ENCODE measurements at places on chromosomes 3 and 15.

DNA sequence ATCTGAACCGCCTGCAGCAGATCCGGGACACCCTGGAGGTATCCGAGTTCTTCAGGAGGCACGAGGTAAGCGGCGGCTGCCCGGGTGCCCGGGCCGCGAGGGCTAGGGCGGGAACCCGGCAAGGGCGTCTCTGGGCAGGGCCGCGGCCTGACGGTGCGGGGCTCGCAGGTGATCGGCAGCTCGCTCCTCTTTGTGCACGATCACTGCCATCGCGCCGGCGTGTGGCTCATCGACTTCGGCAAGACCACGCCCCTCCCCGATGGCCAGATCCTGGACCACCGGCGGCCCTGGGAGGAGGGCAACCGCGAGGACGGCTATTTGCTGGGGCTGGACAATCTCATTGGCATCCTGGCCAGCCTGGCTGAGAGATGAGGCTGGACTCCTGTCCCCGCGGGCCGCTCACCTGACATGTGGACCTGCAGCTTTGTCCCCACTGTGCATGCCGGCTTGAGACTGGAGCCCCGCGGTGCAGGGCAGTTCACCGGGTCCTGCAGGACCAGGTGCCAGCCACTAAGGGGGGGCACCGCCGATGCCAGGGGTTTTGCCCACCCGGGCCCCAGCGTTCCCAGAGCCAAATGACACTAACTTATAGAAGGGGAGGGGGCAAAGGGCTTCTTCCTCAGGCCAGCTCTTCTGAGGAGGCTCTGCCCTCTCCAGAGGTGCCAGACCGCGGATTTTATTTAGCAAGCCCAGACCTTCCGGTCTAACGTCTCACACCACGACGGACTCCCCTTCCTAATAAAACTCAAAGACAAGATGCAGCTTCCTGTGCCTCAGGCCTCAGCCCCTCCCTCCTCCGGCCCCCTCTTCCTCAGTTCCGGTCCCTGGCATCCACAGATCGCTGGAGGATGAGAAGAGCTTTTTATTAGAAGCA lies 9.4 kb downstream of the ITPKA start:
- no peak for DNase-seq

- DNase-seq = peak; percentile 65
These were observed 299.6 kb upstream of the C2CD4B start for GRCh38 chr15:62464705-62465104.

DNA sequence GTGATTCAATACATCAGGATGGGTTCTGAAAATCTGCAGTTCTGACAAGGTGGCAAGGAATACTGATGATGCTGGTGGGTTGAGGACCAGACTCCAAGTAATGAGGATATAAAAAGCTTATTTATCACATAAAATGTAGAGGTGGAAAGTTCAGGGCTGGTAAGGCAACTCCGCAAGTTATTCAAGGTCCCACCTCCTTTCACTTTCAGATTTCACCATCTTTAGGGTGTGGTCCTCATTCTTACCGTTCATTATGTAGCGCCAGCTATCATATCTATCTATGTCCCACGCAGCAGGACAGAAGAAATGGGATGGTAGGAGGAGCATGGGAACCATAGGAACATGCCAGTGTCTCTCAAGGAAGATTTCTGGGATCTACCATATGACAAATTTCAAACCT lies 80.3 kb downstream of the IL1RAP start:
- no peak for DNase-seq

- DNase-seq = no peak
These were observed 44.3 kb downstream of the PXYLP1 start for GRCh38 chr3:141275973-141276372.

GRCh38 chr3:86793786-86794185 lies 197.2 kb downstream of the VGLL3 start:
- DNase-seq = peak; percentile 72

DNA sequence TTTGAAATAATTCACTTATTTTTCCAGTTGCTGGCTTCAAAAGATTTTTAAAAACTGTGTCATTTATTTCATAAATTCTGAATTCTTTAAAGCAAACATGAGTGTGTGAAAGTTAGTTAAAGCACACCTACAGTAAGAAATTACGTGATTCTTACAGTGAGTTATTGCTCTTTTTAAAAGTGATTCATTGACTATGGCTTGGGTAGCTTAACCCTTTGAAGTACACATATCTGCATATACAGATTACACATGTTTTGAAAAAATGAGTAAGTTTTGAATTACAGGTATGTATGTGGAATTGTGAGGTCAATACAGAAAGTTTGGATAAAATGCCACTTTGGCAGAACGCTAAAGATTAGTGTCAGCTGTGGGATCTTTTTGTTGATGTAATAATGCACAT lies 64.5 kb upstream of the MBNL1 start:
- no peak for DNase-seq

DNA sequence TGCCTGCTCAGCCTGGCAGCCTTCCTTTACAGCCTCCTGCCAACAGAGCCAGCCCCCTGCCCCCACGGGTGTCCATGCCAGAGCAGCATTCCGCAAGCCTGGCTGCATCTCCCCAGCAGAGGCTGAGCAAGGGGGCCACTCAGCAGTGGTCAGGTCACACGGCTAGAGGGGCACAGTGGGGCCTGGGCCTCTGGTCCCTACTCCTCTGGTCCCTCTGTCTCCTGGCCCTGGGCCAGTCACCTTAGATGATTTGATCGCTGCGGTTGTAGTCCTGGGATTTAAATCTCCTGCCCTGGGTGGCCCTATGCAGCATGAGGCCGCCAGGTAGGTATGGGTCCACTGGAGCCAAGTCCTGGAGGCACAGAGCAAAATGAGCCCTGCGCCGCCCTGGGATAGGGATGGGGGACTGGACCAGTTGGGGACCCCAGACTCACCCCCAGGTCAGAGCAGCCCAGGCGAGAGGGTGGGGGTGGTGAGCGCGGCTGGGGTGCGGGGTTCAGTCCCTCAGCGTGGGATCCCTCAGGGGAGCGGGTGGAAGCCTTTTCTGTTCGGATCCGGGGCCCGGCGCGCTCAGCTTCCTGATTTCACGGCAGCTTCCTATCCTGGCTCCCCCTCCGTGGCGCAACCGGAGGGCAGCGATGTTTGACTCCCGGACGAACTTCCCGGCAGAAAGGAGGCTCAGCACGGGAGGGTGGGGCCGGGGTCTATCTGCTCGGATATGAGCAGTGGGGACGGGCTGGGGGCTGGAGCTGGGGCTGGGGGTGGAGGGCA lies at the start of gene ZBTB47:
ZBTB47 (plus strand) TSS at position 138 of the 771 bp plus-strand sequence. CDS start 4,659 bp downstream, outside the sequence.
- DNase-seq = no peak

DNA sequence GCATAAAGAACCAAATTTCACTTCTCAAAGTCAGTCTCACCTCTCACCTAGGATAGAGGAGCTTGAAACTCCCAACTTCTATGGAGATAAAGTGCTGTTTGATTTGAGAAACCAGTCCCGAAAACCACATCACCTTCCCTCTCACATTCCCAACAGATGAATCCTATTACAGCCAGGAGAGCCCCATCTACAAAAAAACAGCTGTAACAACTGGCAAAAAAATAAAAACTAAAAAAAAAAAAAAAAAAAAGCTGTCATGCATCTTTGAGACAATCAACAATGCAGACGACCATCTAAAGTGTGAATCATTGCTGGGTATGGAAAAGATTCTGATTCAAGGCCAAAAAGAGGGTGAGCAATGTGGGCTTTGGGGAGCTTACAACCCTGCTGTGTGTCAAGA lies 23.8 kb downstream of the HOMER2 start:
- DNase-seq = no peak

DNA sequence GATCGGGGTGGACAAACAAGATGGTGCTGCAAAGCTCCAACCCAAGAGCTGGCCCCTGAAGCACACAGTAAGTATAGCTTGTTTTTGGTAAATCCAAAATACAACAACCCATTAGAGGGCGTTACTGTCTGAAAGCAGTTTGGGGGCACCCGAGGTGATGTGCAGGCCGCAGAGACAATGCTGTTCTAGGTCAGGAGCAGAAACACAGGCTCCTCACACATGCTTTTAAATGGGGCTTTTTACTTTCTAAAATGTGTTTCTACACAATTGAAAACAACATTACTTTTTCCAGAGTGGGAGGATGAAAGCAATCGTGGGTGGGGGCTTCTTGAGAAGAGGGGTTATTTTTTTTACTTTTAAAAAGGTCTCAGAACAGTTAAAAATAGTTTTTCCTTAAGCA lies 1029.3 kb upstream of the CFAP20DC start:
- DNase-seq = no peak

- no peak for DNase-seq
These were observed 143.3 kb upstream of the SLCO3A1 start for GRCh38 chr15:91710080-91710698.

GRCh38 chr15:50883903-50884302 lies 24.6 kb upstream of the AP4E1 start:
- peak; percentile 31 for DNase-seq

- DNase-seq = no peak
These were observed 134.1 kb upstream of the MEF2A start for GRCh38 chr15:99431661-99432091.

DNA sequence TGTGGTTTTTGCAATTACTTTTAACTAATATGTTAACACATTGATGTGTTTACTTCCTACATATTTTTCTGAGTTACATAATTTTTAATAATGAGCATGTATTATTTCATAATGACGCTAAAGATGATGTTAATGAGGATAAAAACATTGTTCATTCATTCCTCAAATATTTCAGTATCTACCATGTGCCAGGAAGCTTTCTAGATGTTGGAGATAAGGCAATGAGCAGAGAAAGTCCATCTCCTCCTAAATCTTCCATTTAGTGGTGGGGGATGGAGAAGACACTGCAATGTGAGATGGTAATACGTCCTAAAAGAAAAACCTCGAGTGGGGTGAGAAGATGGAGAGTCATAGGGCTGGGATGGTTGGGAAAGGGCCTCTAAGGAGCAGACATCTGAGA lies 132.7 kb downstream of the MYLK start:
- no peak for DNase-seq

- no peak for DNase-seq
These were observed 16.8 kb downstream of the RFT1 start for GRCh38 chr3:53113293-53114010.
